ENCODE measurements at places on chromosomes 11 and 22.
A peak's percentile ranks its signal among the peaks of the same experiment; 100 is the strongest.

GRCh38 chr11:119772641-119773415, 43.8 kb upstream of the NECTIN1 start:
- peak; percentile 87 for DNase-seq

- no peak for DNase-seq
Measured at GRCh38 chr22:45784357-45785277, 113.0 kb downstream of the ATXN10 start.

DNA sequence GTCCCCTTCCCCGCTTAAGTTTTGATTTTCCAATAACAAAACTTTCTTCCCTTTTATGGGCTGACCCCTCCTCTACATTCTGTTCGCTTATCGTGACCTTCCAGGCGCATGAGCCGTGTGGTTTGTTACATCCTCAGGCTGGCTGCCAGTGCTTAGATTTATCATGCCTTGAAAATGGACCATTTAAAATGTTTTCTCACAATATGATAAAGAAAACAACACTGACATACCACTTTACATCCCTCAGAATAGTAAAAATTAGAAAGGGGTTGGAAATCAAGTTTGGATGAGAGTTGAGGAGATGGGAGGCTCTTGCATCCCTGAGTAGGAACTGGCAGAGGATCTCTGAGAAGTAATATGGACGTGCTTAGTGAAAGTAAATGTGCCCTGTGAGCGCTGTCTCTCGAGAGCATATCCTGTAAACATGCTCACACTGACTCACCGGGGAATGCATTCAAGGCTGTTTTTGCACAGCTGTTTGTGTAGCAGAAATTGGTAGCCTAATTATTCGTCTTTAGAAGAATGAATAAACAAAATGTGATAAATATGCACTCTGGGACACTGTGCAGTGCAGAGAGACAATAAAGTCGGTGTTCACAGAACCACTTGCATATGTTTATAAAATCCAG, 17.1 kb upstream of the TOLLIP start:
- no peak for DNase-seq

- DNase-seq = no peak
Measured at GRCh38 chr11:36097219-36097650, 153.4 kb downstream of the LDLRAD3 start.

DNA sequence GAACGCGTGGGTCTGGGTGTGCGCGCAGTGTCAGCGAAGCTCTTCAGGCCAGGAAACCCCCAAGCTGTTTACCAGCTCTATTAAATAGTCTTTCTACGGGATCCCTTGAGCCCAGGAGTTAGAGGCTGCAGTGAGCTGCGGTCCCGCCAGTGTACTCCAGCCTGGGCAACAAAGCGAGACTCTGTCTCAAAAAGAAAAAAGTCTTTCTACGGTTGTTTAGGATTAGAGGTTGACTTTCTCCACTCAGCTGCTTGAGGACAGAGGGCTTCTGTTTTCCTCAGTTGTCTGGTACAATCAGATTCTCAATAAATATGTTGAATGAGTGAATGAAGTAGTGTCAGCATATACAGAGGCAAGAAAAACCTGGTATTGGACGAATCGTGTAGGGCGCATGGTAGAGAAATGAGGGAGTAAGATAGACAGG, 619 bp downstream of the SART1 start:
- DNase-seq = no peak

DNA sequence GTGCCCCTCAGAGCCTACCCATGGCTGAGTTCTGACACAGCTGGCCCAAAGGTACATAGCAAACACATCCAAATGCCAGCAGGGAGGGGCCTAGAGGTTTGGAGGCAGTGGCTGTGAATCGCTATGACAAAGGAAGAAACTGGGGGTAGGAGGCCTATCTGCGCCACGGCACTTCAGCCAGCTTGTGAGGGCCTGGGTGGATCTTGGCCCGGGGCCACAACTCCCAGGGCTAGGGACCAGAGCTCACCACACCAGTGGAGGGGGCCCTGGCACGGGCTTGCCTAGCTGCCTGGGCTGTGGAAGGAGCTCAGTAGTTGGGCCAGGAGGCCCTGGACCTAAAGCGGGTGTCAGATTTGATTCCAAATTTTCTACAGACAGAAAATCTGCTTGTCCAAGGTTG, 9.4 kb upstream of the NAP1L4 start:
- DNase-seq = peak; percentile 71

DNA sequence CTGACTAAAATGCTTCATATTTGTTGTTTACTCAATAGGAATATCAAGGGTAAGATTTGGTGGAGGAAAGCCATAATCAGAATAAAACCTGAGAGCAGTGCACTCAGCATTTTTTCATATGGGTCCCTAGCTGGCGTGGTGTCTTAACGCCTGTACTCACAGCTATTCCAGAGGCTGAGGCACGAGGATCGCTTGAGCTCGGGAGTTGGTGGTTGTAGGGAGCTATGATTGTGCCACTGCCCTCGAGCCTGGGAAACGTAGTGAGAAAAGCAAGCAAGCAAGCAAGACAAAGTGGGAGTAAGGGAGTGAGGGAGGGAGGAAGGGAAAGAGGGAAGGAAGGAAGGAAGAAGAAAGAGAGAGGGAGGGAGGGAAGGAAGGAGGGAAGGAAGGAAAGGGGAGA, 242.5 kb downstream of the OR4C45 start:
- DNase-seq = no peak

DNA sequence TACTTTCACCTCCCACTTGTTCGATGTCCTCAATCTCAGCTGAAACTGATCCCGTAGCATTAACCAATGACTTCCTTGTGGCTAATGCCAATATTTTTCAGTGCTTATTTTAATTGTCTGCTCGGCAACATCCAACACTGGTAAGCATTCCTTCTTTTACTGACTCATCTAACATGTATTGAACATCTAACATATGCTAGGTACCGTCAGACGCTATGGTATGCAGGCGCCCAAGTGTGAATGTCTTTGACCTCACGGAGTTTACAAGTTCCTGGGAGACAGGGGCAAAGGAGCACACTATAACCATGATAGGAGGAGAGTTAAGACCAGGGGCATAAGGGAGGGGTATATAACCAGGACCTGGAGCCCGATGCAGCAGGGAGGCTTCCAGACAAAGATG, 1.7 kb downstream of the BRMS1 start:
- no peak for DNase-seq

All from NCI-H1092 treated with DMSO at 0.1 percent for 48 hours (cell line).